ENCODE measurements at places on chromosomes 3 and 15.

GRCh38 chr15:93146601-93147000 lies 57.6 kb upstream of the RGMA start:
- DNase-seq, result no peak

GRCh38 chr3:33035596-33035995 lies 61.4 kb downstream of the GLB1 start:
- no peak for DNase-seq

GRCh38 chr3:29004885-29005599 lies 275.8 kb upstream of the RBMS3 start:
- DNase-seq, result no peak

DNA sequence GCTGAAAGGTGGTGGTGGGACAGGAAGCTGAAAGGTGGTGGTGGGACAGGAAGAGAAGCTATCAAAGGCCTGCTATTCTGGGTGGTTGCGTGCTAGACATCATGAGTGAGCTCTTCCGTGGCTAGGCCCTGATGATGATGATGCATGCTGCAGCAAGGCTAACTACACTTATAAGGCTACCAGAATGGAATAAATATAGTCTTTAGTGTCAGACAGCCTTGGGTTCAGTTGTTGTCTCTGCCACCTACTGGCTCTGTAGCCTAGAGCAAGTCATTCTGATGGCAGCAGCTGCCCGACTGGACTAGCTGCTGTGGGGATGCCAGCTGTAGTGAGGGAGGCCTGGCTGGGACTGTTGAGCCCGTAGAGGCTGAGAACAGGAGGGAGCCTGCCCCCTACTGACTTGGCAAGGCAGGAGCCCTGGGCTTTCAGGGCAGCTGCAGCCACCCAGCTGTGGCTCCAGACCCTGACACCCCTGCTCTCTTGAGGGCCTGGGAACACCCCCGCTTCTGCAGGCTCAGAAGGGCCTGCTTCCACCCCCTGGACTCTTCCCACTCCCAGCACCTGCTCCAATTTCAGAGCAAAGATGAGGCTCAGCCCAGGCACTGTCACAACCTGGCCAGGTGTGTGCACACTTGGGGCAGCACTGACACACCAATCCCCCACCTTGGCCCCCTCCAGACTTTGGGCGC lies 21.4 kb upstream of the ZBED2 start:
- no peak for DNase-seq

DNA sequence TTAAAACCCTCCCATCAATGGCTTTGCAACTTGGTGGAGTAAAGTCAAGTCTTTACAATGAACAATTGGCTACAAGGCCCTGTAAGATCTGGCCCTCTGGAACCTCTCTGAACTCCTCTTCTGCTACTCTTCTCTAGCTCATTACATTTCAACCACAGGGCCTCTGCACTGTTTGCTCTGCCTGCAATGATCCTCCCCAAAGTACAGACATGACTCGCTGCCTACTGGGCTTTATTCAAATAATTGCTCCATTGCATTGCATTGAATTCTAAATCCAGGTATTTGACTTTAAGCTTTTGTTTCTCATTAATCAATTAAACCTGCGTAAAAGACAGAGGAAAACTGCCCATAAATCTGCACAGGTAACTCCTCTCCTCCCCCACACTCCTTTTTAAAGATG lies 96.7 kb downstream of the CD47 start:
- no peak for DNase-seq

- DNase-seq, result no peak
These were observed 23.0 kb downstream of the NANOGP8 start for GRCh38 chr15:35061825-35062737.

GRCh38 chr3:157406394-157406793 lies 30.3 kb upstream of the PTX3 start:
- no peak for DNase-seq

DNA sequence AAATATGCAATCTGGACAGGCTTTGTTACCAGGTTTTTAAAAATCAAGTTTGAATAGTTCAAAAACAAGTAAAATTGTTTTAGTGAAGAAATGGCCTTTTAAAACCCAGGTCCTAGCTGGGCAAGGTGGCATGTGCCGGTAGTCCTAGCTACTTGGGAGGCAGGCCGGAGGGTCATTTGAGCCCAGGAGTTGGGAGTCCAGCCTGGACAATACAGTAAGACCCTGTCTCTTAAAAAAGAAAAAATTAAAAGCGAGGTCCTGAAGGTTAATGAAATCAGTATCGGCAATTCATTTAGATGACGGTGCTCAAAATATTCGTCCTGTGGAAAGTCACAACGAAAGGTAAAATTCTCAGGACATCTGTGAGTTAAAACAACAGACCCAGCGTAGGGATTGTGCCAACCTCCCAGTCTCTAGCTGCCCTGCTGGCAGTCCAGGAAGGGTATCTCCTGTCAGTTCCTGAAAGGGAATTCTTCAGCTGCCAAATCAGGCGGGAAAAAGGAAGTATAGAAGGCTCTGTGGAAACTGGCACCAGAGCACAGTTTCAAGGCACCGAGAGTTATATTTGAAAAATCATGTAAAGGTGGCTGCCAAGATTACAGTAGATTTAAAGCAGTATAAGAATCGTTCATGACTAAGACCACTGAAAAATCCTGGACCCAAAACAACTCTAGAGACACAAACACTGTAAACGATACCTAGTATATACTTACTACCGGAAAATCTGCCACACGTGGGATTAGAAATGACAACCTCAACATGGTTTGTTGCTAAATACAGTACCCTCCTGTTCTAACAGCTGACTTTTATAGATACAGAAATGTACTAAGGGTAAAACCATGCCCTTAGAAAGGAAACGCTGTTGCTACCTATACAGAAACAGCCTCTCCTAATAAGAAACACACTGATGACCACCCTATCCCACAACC lies 1.2 kb upstream of the ABHD17C start:
- peak; percentile 48 for DNase-seq

GRCh38 chr3:152474585-152474984 lies 205.9 kb downstream of the MBNL1 start:
- DNase-seq, result peak; percentile 77

GRCh38 chr3:21722301-21722700 lies 28.7 kb downstream of the ZNF385D start:
- DNase-seq, result no peak

DNA sequence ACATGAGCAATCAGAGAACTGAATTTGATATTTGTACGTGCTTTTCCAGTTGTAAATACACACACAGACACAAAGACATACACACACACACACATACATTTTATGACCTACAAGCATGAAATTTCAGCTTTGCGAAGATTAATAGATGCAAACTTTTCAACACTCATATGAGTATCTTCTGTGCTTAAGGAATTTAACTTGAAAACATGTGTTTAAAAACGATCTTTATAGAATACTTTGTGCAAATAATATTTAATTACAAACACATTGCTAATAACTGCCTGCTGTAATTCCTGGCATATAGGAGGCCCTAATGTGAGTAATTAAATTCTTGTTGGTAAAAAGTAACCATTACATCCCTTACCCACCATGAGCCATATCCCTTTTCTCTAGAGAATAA lies 107.7 kb upstream of the PLSCR5 start:
- no peak for DNase-seq

DNA sequence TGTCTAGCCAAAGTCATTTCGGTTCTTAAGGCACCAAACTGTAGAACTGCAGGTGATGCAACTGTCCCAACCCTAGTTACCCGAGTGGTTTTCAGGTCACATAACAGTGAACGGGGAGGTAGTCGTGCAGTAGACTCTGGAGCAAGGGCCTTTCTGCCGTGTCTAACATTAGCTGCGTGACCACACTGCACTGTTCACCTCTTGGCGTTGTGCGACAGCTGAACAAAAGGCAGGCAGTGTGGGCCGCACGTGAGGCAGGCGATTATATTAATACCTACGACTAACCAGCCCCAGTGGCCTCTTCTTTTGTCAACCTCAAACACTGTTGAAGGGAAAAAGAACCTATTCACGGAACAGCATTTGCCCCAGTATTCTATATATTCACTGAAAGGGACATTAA lies 2.8 kb downstream of the LRRN1 start:
- DNase-seq, result no peak

DNA sequence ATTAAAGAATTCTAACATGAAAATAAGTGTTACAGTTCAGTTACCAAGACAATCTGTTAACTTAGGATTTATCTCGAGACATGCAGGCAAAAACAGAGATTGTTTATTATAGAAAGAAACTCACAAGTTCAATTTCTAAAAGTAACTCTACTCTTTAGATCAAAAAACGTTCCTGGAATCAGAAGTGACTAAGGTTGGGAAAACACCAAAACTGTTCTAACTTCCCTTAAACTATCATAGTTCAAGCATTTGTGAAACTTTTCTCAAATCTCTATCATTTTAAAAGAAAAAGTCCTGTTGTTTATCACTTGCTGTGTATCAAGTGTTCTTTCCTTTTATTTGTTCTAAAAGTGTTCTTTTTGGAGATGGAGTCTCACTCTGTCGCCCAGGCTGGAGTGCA lies 8.7 kb downstream of the WDR82 start:
- DNase-seq, result no peak
